GM23338 (cell line): ENCODE measurements at places on chromosomes 11 and 22. TPM values are rescaled to one million over a fixed set of nuclear protein-coding genes. Genes with fewer than 3 reads are reported as not detected.

NECTIN1 gene
- 18.7 and 19.9 TPM in 2 replicates for polyA plus RNA-seq

ENTHD1 gene
- not detected in 2 replicates for polyA plus RNA-seq

GRCh38 chr11:105466582-105467228 is 143.2 kb upstream of the GRIA4 start:
- H3K27ac ChIP-seq: no peak overlapping the region
- H3K4me1 ChIP-seq: no peaks in the 10 kb centered on the region
- no peaks in the 10 kb centered on the region for H3K36me3 ChIP-seq
- no peaks in the 10 kb centered on the region for H3K27me3 ChIP-seq
- DNase-seq: no peak
- H3K4me3 ChIP-seq: no peak overlapping the region

PARVG gene
- polyA plus RNA-seq: 0.31 TPM in 1 of 2 replicates, not detected in the other

DNA sequence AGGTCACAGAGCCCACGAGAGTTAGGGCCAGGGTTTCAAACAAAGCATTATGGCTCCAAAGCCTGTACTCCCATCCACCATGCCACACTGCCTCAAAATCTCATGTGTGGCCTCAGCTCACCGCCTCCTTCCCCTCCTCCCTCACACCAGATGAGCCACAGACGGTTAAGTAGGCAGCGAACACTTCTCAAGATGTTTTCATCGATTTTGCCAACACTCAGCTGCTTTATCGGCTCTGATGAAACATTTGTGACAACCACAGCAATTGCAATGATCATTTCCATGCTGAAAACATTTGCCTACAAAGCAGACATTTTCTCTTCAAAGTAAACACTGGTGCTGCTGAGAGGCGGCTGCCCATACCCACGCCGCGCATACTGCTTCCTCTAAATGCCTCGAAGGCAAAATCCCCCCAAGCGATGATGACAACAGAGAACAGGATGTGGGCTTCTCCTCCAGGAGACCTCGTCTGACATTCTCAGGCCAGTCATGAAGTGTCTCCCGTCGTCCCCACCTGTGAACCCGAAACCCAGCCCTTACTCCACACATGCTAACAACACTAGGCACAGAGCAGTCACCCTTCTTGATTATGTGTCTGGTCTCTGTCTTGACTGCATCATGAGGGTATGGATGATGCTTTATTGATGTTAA is 599.2 kb downstream of the SOX6 start:
- H3K27ac ChIP-seq: no peak overlapping the region
- no peak overlapping the region for H3K4me3 ChIP-seq
- H3K36me3 ChIP-seq: no peaks in the 10 kb centered on the region
- peak; percentile 3 for DNase-seq
- H3K27me3 ChIP-seq: no peaks in the 10 kb centered on the region

POTEH gene
- not detected in 2 replicates for polyA plus RNA-seq
